Activated B cell treated with CpG ODN at 0.5 μM for 24 hours (primary cell): ENCODE measurements at places on chromosomes 5 and 9. TPM values are rescaled to one million over a fixed set of nuclear protein-coding genes. Genes with fewer than 3 reads are reported as not detected.

BARX1 gene
- total RNA-seq = not detected in 2 replicates

PCDHA4 gene
- total RNA-seq = not detected in 2 replicates

PCDHB15 gene
- not detected in 2 replicates for total RNA-seq

NSMF gene
- 22.5 and 24.7 TPM in 2 replicates for total RNA-seq

RANBP3L gene
- 0.13 TPM in 1 of 2 replicates, not detected in the other for total RNA-seq

IRGM gene
- 0.22 and 0.24 TPM in 2 replicates for total RNA-seq

OR13F1 gene
- not detected in 2 replicates for total RNA-seq

FBN2 gene
- not detected in 2 replicates for total RNA-seq

WDR31 gene
- total RNA-seq = 0.73 and 1.6 TPM in 2 replicates
